Activated CD4-positive, alpha-beta T cell treated with anti-CD3 and anti-CD28 coated beads, Interleukin-2, amount 10 ng/mL, durations not matched to agents 7 days and 5 days (primary cell): ENCODE measurements at places on chromosomes 12 and 14. TPM values are rescaled to one million over a fixed set of nuclear protein-coding genes. Genes with fewer than 3 reads are reported as not detected.

- peak; percentile 32 for DNase-seq
Measured at GRCh38 chr12:57611108-57611826, at the start of gene ARHGEF25. TSS of gene ARHGEF25 (plus strand) at chr12:57611435. CDS start at chr12:57611895, 460 bp downstream.

DNA sequence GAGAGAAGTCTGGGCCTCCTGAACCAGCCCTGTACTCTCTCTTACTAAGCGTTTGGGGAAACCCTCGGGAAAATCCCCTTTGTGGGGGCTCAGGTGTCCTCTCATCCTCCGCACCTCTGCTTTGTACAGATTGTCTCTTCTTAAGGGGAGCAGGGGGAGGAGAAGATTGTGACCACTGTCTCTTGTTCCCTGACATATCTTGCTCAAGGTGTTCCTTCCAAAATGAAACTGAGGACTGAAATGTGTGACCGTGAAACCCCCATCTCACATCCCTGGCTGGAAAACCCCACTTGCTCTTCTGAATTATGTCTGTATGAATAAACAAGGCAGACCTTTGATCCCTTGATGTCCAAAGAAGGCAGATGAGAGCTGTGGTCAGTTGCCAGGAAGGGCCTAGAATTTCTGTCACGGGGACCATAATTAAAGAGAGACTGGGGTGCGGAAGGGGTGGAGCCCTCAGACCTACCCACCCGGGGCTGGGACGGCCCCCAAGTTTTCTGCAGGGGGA lies 369.8 kb downstream of the AACS start:
- no peak for DNase-seq

DNA sequence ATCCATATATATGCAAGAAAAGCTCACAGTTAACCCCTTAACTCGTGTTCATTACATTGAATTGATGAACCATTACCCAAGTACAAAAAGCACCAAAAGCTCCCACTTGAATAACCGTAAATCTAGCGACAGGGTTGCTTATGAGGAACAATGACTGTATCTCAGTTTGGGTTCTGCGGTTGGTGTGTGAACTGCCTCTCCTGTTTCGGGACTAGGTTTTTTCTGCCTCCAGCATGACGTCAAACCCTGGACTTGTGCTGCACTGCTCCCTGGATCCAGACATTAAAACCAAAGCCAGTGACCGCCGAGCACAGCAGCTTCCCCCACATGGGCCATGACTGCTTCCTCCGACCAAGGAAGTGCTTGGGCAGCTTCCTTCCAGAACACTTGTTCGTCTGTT lies 77.7 kb downstream of the SETD3 start:
- DNase-seq, result no peak

- DNase-seq, result no peak
Measured at GRCh38 chr14:73916324-73916723, 29.7 kb downstream of the ZNF410 start.

Gene FKBP4
- 47.2 TPM for total RNA-seq

GRCh38 chr12:25278269-25278668 lies 27.5 kb upstream of the KRAS start:
- no peak for DNase-seq

Gene SPTB
- not detected for total RNA-seq

Gene CACNA1C
- 0.15 TPM for total RNA-seq

DNA sequence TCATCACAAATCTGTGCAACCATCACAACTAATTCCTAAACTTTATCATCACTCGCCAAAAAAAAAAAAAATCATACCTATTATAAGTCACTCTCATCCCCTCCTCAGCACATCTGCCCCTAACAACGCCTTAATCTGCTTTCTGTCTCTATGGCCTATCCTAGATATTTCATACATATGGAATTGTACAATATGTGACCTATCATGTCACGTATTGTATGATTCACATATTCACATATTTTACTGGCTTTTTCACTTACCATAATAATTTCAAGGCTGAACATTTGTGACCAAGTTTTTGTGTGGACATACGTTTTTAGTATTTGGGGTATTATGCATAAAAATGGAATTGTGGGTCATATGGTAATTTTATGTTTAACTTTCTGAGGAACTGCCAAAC lies 400.7 kb downstream of the DAD1 start:
- DNase-seq, result no peak

DNA sequence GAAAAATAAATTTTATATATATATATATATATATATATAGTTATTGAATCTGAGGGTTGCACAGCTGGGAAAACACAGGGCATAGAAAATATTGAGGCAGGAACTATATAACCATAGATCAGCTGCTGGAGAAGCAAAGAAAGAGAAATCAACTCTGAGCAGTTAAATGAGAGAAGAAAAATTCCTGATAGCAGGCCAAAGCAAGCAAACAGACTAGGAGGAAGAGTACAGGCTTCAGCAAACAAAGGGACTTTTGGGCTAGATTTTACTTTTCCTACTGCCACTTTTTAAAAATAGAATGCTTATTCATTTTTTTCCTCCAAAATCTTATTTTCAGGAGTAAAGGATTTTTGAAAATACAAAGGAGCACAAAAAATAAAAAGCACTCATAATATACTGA lies 216.0 kb upstream of the PRKD1 start:
- no peak for DNase-seq

Gene DIO2
- total RNA-seq, result not detected

Gene HOTAIR
- total RNA-seq, result not detected

Gene MYH6
- 0.08 TPM for total RNA-seq

DNA sequence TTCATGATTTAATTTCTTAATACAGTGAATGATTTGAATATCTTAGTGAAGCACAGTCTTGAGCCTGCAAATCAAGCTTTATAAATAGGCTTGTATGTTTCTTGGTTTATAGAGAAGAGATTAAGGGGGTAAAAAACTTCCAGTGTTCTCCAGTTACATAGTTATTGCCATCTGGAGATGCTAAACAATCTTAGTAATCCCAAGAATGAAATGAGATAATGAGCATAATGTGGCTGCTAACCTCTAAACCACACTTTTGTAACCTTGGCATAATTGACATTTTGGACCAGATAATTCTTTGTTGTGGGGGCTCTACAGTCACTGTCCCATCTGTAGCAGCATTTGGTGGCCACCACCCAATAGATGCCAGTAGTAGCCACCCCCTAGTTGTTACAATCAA lies 316.8 kb downstream of the CCDC91 start:
- no peak for DNase-seq

DNA sequence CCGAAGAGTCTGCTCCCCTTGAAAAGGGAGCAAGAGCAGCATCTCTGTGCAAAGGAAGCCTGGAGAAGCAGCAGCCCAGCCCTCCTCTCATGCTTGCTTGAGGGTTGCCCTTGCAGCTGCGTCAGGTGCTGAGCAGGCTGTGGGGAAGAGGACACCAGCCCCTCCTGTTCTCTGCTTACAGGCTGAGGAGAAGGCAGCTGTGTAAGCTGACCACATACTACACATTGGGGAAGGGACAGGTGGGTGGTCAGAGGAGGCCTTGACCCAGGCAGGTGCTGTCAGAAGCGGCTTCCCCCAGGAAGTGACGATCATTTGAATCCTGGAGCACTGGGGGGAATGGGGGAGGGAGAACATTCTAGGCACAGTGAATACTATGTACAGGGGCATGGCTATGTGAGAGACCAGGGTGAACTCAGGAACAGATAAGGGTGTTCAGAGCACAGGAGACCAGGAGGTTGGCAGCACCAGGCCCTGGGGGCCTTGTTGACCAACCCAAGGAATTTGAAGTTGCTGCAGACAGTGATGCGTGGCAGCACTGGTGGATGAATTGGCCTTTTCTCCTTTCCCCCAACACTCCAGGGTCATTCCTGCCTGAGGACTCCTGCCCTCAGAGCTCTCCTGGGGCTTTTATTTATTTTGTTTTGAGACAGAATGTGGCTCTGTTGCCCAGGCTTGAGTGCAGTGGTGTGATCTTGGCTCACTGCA lies 2.7 kb upstream of the KLC1 start:
- peak; percentile 10 for DNase-seq

GRCh38 chr12:17064834-17065233 lies 458.9 kb upstream of the LMO3 start:
- DNase-seq, result no peak

DNA sequence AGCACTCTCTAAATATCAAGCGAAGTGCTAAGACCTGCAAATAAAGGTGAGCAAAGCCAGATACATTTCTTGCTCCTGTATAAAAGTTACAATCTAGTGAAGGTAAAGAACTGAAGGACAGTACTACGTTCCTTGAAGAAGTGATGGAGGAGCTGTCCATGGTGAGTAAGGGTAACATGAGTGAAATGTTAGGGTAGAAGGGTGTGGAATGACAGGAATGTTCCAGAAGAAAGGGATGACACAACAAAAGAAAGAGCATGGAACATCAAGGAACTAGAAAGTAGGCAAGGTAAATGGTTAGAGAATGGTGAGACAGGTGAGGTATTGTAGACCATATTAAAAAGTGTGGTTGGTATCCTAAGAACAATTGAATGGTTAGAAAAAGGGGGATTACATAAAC lies 272.4 kb downstream of the ACSS3 start:
- DNase-seq, result no peak

Gene SSTR1
- total RNA-seq, result not detected

DNA sequence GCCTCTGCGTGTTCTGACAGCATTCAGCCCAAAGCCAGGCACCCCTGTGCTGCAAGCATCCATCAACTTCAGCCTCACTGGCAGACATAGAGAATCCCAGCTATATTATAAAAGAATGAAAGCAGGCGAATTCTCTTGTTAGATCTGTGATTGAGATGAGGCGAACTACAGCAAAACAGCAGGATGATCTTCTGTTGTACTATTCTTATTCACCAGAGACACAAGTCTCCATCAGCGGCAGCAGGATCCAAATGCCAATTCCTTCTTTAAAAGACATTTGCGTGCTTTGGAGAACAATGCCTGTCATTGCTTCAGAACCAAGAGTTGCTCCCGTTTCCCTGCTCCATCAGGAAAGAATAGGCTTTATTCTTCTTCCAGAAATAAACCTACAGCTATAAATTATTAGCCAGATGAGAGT lies 188.9 kb downstream of the SLC41A2 start:
- no peak for DNase-seq

DNA sequence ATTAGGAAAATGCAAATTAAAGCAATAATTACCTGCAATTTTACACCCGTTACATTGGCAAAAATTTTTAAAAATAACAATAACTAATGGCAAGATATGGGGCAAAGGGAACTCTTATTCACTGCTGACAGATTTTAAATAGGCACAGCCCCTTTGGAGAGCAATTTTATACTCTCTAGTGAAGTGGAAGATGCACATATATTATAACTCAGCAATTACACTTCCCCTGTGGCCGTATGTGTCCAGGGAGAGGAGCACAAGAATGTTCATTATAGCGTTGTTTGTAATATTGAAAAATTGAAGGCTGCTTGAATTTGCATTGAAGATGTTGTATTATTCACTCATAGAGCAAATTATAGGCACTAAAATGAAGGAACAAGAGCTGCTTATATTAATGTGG lies 488.3 kb upstream of the ATXN7L3B start:
- DNase-seq, result no peak

Gene TCL1B
- not detected for total RNA-seq
